A549 treated with Hydrocortisone at 1 μM for 4 hours (cell line): ENCODE measurements at places on chromosomes 4 and X. TPM values are rescaled to one million over a fixed set of nuclear protein-coding genes. Genes with fewer than 3 reads are reported as not detected.

CDS1 gene
- total RNA-seq: 0.39 to 0.67 TPM (median 0.61 TPM) in 5 replicates

FAM199X gene
- 13.3 to 19.8 TPM (median 18.3 TPM) in 5 replicates for total RNA-seq

ATP5ME gene
- total RNA-seq: 341 to 419 TPM (median 361 TPM) in 5 replicates

F8A2 gene
- not detected in 5 replicates for total RNA-seq

MAGED4 gene
- total RNA-seq: 5.3 to 9.8 TPM (median 7.9 TPM) in 5 replicates

PRRG3 gene
- total RNA-seq: not detected in 5 replicates

SRPK3 gene
- 0.02 to 0.13 TPM (median 0.05 TPM) in 4 of 5 replicates, not detected in the other for total RNA-seq

RTL9 gene
- 0.07 to 0.13 TPM (median 0.10 TPM) in 4 of 5 replicates, not detected in the other for total RNA-seq

USP26 gene
- not detected in 5 replicates for total RNA-seq

TEX28 gene
- total RNA-seq: not detected in 5 replicates

NOA1 gene
- 14.5 to 16.4 TPM (median 15.3 TPM) in 5 replicates for total RNA-seq

PDZD4 gene
- total RNA-seq: 2.9 to 3.7 TPM (median 3.4 TPM) in 5 replicates

LINC00632 gene
- total RNA-seq: 0.94 to 1.7 TPM (median 1.4 TPM) in 5 replicates

TLL1 gene
- 0.13 to 0.22 TPM (median 0.21 TPM) in 5 replicates for total RNA-seq

ASMT gene
- 0.15 to 0.25 TPM (median 0.17 TPM) in 5 replicates for total RNA-seq

TRIM75 gene
- not detected in 5 replicates for total RNA-seq

DRD5 gene
- total RNA-seq: 0.03 TPM in 1 of 5 replicates, not detected in the others

NLGN3 gene
- 0.80 to 1.2 TPM (median 0.97 TPM) in 5 replicates for total RNA-seq

SGCB gene
- total RNA-seq: 16.8 to 21.7 TPM (median 18.1 TPM) in 5 replicates

MAGEC2 gene
- total RNA-seq: not detected in 5 replicates

NPFFR2 gene
- not detected in 5 replicates for total RNA-seq

DCHS2 gene
- 0.01 TPM in 1 of 5 replicates, not detected in the others for total RNA-seq

HTR2C gene
- not detected in 5 replicates for total RNA-seq

SAGE1 gene
- total RNA-seq: not detected in 5 replicates
